ENCODE measurements at places on chromosomes 7 and 10.

GRCh38 chr10:131249238-131249954 lies 62.1 kb downstream of the TCERG1L start:
- no peak for DNase-seq

- DNase-seq: no peak
Measured at GRCh38 chr7:77687100-77687746, 9.0 kb upstream of the RSBN1L start.

GRCh38 chr10:70691611-70692010 lies 19.3 kb downstream of the ADAMTS14 start:
- no peak for DNase-seq

GRCh38 chr10:47317251-47317650 lies 5.0 kb upstream of the GDF2 start:
- no peak for DNase-seq

DNA sequence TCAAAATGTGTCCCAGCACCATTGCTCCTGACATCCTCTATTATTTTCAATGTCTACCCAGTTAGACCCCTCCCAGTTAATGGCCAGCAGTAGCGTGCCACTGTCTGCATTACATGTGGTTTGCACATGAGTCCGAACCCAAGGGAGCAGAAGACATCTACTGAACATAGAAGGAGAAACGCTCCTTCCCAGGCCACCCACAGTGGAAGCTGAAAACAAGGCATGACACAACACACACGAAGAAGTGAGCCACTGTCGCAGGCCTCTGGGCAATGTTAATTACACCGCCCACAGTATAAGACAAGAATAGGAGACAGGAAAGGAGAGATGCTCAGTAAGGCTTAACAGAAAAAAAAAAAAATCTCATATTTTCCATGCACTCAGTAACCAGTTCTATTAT lies 50.5 kb downstream of the MKX start:
- no peak for DNase-seq

DNA sequence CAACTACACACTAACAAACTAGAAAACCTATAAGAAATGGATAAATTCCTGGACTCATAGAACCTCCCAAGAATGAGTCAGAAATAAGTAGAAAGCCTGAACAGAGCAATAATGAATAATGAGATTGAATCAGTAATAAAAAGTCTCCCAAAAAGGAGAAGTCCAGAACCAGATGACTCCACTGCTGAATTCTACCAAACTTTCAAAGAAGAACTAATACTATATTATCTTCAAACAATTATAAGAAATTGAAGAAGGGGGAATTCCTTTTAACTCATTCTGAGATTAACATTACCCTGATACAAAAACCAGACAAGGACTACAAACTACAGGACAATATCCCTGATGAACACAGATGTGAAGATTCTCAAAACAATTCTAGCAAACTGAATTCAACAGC lies 47.8 kb upstream of the CDK6 start:
- DNase-seq: no peak

DNA sequence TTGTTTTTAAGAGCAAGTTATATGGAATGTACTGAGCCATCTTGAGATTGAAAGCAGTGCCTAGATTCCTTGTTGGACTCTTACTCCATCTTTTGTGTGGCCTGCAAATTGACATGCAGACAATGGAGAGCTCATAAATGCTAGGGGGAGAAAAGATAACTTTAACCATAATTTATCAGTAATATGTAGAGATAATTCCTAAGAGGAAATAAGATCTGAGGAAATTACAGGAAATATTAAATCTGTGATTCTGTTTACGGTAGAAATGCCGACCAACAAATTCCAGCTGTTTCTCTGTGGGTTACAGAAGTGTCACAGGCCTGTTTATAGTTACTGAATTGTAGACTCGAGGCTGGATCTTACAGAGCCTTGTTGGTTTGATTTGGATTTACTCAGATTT lies 348.0 kb downstream of the SUGCT start:
- no peak for DNase-seq

- no peak for DNase-seq
Measured at GRCh38 chr10:120077707-120078492, 185.4 kb downstream of the SEC23IP start.

DNA sequence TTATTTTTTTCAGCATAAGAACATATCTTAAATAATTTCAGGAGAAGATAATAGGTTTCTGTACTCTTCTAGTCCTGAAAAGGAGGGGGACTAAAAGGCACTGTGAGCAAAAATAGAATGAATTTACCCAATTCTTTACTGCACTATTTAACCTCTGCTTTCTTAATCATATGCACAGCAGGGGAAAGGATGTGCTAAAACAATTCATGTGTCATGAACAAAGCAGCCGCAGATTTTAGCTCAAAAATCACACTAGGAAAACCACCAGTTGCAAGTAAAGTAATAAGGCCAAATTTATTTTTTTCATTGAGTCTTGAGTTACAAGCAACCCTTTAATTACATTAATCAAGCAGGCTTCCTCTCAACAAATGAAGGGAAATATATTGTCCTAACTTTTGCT lies 80.1 kb downstream of the CABCOCO1 start:
- no peak for DNase-seq

- DNase-seq: no peak
Measured at GRCh38 chr10:49268185-49268584, 30.8 kb upstream of the C10orf71 start.
